ENCODE measurements at places on chromosomes 4 and X.
A peak's percentile ranks its signal among the peaks of the same experiment; 100 is the strongest.

- no peak for DNase-seq
Measured at GRCh38 chrX:134737721-134738369, 79.6 kb upstream of the PLAC1 start.

DNA sequence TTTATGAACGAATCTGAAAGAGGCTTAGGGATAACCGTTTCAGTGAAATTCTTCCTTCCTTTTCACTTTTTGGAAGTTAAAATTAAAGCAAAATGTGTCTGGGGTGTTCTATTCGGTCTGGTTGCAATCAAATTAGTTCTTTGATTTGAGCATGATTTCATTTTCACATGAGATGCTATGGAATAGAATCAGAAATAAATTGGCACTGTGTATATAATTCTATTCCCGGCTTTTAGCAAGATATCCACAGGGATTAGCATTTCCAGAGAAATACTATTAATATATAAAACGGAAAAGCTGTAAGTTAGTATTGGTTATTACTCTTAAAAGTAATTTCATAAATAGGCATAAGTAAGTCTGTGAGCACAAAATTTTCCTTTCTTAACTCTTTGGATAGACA lies 1676.8 kb upstream of the PCDH7 start:
- DNase-seq: no peak

DNA sequence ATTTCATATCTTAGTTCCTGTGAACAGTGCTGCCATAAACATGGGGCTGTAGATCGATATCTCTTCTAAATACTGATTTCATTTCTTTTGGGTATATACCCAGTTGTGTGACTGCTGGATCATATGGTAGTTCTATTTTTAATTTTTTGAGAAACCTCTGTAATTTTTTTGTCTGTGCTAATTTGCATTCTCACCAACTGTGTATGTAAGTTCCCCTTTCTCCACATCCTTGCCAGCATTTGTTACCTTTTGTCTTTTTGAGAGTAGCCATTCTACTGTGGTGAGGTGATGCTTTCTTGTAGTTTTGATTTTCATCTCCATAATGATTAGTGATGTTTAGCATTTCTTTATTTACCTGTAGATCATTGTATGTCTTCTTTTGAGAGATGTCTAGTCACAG lies 2086.5 kb upstream of the TENM3 start:
- DNase-seq: no peak

DNA sequence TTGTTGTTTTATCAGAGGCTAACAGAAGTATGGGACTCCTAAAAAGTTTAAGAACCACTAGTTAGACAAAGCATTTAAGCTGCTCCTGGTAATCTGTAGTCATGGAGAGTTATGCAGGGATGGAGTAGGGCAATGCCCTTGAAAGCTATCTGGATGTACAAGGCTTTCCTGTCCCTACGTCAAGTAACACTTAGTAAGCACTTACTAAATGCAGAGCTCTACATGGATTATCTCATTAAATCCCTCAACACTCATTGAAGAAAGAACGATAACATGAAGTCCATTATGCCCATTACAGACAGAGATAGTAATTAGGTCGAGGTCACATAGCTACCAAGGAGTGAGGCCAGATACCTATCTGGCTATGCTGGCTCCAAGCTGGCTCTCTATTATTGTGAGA lies 33.2 kb downstream of the PPEF2 start:
- DNase-seq: no peak

- DNase-seq: no peak
Measured at GRCh38 chr4:173185847-173186510, 17.4 kb downstream of the GALNT7 start.

DNA sequence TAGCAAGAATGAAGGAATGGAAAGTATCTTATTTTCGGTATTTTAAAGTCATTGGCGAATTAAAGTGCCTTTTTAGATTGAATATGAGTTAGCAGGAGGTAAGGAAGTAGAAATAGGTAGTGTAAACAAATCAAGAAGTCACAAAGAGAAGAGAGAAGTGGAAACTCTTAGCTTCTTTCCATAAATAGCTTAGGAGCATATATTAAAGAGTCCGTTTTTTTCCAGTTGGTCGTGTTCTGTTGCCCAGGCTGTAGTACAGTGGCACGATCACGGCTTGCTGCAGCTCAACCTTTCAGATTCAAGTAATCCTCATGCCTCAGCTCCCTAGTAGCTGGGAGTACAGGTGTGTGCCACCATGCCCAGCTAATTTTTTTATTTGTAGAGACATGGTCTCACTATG lies 56.4 kb downstream of the UBE2K start:
- DNase-seq: no peak

GRCh38 chrX:117990438-117990837 lies 126.2 kb downstream of the KLHL13 start:
- no peak for DNase-seq

DNA sequence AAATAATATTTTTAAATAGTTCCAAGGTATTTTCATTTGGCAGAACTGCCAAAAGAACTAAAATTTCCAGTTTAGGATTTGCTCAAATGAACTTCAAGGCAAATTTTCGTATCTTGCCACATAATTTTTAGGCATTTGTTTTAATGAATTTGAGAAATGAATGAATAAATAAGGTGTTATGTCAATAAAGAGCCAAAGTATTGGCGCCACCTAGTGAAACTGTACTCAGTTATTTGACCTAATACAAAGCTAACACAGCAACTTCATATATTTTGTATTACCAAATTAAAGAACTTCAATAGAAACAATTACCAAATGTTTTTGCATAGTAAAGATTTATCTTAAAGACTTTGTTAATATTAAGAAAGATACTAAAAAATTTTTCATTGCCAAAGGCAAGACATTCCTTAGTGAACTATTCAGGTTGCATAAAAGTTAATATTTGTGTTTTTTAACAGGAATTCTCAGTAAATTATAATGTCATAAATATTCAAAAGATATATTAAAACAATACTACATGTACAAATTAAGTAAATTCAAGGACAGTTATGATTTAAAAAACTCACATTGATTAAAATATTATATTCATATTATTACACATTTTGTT lies 50.3 kb downstream of the STPG2 start:
- peak; percentile 26 for DNase-seq

DNA sequence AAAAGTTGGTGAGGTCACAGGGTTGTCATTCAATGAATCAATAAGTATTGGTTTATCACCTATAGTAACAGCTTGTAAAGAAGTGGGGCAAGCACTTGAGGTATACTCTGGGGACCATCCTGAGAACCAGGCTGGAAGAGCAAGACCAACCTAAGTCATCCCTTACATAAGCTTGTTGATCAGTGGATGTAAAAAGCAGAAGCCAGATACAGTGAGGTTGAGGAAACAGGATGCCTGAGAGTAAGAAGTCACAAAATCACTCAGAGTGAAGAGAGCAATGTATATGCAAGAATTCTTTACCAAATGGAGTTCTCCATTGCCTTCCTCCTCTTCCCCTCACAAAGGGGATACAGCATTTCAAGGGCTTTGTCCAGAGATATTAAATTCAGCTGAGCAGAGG lies 76.3 kb upstream of the PACRGL start:
- DNase-seq: peak; percentile 57

GRCh38 chr4:175891851-175892250 lies 79.8 kb upstream of the GPM6A start:
- DNase-seq: peak; percentile 57

- peak; percentile 86 for DNase-seq
Measured at GRCh38 chrX:71103110-71103983, 3.2 kb downstream of the CXorf65 start.

DNA sequence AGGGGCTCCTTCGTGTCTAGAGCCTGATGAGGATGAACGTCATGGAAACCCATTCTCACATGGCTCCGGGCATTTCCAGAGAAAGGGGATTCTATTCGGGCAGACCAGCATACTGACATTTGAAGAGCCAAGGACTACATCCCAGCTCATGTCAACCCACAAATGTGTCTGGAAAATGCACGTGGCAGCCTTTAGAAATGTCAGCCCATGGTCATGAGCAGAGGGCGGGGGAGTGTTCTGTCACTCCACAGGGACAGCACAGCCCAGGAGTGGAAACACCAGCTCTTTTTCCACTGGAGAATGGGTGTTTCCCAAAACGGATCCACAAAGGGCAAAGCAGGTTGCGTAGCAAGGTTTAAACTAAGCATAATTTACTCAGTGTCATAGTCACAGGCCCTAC lies 207.0 kb downstream of the BCOR start:
- DNase-seq: no peak

GRCh38 chr4:602559-602942 lies 22.8 kb upstream of the PDE6B start:
- DNase-seq: no peak

Data from Kasumi-1 (cell line).